ENCODE measurements at places on chromosomes 6 and 20. TPM values are rescaled to one million over a fixed set of nuclear protein-coding genes. Genes with fewer than 3 reads are reported as not detected.

Gene CTAGE9
- not detected for total RNA-seq

Gene CAP2
- 8.4 TPM for total RNA-seq

DNA sequence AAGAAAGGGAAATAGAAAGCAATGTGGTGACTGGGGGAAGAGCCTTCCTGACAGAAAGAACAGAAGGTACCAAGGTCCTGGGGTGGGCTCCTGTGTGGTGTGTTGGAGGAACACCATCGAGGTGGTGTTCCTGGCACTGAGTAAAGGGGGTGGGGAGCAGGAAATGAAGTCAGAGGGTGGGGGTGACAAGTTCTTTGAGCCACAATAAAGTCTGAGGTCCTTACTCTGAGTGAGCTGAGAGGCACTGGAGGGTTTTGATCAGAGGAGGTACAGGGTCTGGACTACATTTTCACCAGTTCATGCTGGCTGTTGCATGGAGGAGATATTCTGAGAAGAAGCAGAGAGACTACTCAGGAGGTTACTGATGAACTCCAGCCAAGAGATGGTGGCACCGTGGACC lies 198.2 kb downstream of the GMPR start:
- DNase-seq = no peak

DNA sequence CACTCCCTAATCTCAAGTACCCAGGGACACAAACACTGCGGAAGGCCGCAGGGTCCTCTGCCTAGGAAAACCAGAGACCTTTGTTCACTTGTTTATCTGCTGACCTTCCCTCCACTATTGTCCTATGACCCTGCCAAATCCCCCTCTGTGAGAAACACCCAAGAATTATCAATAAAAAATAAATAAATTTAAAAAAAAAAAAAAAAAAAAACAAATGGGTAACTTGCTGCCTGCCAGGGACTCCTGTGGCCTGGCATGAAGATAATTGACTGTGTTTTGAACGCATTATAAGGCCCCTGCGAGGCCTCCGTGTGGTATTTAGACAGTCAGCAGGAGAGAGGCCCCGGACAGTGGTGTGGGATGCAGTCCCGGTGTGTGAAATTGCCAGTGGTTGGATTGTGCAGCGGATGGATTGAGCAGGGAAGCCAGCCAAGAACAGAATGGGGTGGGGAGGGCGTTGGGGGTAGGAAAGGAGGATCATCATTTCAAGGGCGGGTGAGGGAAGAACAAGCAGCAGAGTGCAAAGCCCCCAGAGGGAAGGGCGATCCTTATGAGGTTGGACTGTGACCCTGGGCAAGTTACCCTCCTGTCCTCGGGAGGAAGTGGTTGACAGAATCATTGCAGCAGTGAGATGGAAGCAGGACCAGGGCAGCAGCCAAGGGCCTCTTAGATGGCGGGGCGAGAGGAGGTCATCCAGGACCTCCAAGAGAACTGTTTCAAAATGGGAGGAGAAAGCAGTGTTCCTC lies 43.3 kb downstream of the PPARD start:
- DNase-seq = no peak

DNA sequence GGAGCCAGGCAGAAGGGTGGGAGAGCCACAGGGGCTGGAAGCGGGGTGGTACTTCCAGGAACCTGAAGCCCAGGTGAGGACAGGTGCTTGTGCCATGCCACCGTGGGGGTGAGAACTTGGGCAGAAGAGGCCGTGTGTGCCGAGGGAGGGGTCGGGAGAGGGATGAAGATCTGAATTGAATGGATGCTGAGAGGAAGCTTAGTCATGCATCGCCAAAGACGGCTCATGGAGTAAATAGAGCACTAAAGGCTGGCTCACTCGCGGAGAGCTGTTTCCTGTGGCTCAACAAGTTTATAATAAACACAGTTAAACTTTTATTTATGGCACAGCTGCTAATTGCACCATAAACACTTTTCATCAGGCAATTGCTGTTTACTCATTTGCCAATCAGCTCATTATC lies 21.7 kb upstream of the MYT1 start:
- no peak for DNase-seq

Gene MOXD1
- 6.1 TPM for total RNA-seq

DNA sequence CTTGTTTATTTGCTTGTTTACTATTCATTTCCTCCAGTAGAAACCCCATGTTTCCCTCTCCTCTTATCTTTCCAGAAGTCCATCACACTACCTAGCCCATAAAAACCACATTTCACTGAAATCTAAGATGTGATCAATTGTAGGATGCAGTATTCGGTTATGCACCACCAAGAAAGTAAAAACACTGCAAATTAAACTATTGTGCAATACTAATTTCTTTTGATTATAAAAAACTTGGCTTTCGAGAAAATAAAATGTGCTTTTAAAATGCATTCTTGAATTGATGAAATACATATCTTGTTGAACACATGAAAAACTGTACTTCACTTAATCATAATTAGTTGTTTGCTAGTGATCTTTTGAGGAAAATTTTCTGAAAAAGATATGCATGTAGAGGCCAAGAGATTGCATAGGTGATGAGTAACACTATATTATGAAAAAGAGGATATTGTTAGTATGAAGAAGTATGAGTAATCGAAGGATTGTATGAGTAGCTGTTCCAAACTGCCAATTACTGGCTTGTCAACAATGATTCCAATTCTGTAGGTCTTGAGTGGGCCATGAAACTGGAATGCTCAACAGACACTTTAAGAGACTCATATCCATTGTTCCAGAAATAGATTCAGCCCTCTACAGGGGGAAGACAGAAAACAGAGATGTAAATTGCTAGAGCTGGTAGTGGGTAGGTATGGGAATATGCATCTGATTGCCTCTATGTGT lies 79.7 kb downstream of the RNF217 start:
- peak; percentile 83 for DNase-seq

GRCh38 chr6:36749829-36750489 lies 52.3 kb downstream of the RAB44 start:
- no peak for DNase-seq

DNA sequence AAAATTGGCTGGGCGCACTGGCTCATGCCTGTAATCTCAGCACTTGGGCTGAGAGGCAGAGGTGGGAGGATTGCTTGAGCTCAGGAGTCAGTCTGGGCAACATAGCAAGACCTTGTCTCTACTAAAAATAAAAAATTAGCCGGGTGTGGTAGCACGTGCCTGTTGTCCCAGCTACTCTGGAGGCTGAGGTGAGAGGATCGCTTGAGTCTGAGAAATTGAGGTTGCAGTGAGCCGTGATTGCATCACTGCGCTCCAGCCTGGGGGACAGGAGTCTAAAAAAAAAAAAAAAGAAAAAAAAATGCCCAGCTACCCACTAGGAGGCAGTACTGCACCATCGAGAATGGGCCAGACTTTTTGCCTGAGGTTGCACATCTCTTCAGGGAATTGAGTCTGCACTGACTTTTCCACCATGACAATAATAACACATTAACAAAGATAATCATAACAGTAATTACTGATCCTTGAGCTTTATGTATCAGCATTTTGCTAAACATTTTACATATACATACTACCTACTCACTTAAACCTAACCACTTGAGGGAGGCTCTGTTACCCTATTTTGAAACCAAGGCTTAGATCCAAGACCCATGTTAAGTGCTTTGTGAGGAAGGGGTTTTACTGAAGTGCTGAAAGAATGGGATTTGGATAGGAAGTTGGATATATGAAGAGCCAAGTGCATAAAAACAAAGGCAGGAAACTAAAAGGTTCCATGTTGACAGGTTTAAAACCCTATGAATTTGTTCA lies 21.0 kb downstream of the SRSF3 start:
- peak; percentile 74 for DNase-seq
